Suppressor macrophage treated with lipopolysaccharide for 4 hours (primary cell): ENCODE measurements at places on chromosomes 2 and 18.

DNA sequence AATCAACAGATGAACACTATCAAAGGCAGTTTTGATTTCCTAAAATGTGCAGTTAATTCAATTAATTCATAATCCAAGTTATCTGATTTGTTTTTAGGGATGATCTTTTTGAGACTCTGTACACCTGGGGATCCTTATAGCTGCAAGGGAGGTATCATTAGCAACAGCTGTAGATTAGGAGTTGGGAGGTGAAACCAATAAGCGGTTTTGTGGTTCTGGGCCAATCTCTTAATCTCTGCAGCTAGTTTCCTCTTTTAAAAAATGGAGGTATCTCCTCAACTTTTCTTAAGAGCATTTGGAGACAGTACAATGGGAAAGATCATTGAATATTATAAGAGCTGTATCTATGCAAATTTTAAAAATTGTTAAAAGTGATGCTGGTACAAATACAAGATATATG lies 126.0 kb downstream of the MC4R start:
- DNase-seq = no peak

GRCh38 chr2:39370101-39370500 lies 67.0 kb downstream of the MAP4K3 start:
- no peak for DNase-seq

- DNase-seq = no peak
Measured at GRCh38 chr2:138010890-138011289, 46.6 kb downstream of the HNMT start.

GRCh38 chr2:179619947-179620467 lies 241.4 kb downstream of the ZNF385B start:
- no peak for DNase-seq

GRCh38 chr2:31078579-31079105 lies 59.6 kb downstream of the GALNT14 start:
- no peak for DNase-seq

- DNase-seq = no peak
Measured at GRCh38 chr2:231455222-231455621, 9.1 kb downstream of the NCL start.

GRCh38 chr2:112304298-112304941 lies 29.0 kb downstream of the ZC3H6 start:
- no peak for DNase-seq
